ENCODE measurements at places on chromosomes 1 and 21.
A peak's percentile ranks its signal among the peaks of the same experiment; 100 is the strongest.

GRCh38 chr1:4587721-4588120 lies 66.7 kb upstream of the AJAP1 start:
- DNase-seq: no peak

DNA sequence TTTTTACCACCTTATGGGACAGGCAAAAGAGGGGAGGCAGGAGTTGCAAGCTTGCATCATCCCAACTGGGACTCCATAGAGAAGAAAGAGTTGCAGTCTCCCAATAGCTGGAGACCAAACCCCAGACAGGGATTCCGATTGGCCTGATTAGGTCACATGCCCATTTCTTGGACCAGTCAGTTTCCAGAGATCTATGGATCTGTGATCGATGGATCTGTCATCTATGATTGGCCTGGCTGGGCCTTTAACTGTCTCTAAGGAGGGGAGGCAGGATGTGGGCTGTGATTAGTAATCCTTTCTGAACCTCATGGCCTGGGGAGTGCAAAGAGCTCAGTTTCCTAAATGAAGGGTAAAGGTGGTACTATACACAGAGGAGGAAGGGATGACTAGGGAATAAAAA lies 252.1 kb downstream of the MATN1 start:
- peak; percentile 47 for DNase-seq

DNA sequence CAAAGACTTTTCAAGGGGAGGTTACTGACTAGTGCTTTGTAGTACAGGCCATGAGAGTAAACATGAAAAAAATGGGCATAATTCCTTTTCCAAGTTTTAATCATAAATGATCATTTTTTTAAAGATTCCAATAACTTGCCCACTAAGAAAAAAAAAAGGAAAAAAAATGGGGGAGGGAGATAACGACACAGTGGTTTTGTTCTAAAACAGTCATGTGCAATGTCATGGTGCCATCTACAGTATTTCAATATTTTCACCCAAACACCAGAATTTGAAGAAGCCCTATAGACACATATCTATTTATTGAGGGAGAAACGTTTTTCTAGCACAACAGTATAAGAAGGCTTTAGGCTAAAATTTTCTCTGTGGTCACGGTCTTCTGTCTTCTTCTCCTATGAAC lies 250.2 kb downstream of the LTN1 start:
- no peak for DNase-seq

- DNase-seq: no peak
These were observed 35.5 kb downstream of the KIRREL1 start for GRCh38 chr1:158028969-158029368.

- no peak for DNase-seq
These were observed 5.1 kb downstream of the CD1D start for GRCh38 chr1:158185770-158186169.

GRCh38 chr1:38915352-38915948 lies 26.2 kb downstream of the RHBDL2 start:
- DNase-seq: no peak

- no peak for DNase-seq
These were observed 37.0 kb downstream of the TM2D1 start for GRCh38 chr1:61687901-61688300.

GRCh38 chr1:5648410-5649165 lies 343.6 kb downstream of the NPHP4 start:
- DNase-seq: no peak

DNA sequence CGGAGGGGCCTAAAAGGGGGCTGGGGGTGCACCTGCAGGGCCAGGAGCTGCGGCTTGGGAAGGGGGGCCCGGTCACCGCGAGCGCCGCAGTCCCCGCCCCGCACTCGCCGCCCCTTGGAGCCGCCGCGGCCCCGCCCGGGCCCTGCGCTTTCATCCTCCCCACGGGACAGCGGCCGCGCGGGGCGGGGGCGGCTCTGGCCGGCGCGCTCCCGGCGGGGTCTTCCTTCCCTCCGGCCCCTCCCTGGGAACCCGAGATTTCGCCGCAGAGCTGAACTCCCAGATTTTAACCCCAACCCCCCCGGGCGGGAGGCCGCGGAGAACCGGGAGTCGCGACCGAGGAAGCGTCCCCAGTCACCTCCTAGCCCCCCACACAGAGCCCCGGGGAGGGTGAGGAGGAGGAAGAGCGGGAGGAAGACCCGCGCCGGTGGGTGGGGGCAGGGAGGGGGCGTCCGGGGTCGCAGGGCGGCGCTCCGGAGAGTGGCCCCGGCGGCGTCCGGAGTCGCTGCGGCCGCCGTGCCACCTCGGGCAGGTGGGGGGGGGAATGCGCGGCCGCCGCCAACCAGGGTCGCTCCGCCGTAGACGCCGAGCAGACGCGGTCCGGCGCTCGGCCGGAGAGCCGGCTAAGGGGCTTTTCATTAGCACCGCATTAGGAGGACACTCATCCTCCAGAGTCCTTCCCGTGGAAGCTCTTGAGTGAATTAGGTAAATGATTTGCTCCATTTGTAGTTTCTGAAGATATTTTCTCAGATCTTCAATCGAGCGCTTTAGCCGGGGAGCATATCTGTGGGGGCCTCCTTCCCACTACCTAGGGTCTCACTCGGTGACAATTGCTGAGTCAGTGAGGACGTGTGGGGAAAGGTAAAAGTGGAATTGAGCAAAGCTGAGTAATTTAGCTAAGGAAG lies 31.6 kb upstream of the NFIA start:
- peak; percentile 84 for DNase-seq

- DNase-seq: no peak
These were observed 16.7 kb downstream of the PYCR2 start for GRCh38 chr1:225907341-225907740.

DNA sequence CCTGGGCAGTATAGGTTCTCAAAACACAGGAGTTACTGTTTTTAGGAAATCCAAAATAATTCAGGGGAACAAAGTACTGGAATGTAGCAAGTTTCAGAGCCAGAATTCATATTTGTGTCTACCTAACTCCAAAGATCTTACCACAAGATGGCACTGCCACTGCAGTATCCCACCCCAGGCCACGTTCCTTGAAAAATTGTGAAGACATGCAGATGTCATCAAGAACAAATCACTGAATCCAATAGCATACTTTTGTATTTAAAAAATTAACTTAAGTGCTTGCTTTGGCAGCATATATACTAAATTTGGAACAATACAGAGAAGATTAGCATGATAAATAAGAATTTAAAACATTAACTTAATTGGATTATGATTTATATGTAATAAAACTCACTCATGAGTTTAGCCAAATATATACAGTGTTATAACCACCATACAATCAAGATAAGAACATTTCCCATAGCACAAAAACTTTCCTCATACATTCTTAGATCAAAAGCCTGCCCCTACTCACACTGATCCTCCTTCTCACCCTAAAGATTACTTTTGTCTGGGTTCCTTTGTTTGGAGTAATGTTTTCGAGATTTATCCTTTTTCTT lies 209.9 kb downstream of the FAF1 start:
- DNase-seq: no peak

DNA sequence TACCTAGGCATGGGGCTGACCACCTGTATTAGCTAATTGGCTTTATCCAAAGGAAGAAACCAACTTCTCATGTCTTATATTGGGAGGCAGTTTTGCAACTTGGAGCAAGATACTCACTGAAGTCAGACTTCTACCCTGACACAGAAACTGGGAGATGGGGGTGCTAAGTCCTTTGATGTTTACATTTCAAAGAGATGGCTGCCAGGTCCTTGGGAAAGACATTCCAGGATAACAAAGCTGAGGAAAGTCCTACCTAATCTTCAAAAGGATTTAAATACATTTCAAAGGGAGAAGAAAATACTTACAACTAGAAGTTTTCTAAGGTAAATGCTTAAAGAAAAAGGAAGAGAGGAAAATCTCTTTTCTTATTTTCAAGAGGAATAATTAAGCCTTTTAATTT lies 62.1 kb downstream of the FH start:
- no peak for DNase-seq

DNA sequence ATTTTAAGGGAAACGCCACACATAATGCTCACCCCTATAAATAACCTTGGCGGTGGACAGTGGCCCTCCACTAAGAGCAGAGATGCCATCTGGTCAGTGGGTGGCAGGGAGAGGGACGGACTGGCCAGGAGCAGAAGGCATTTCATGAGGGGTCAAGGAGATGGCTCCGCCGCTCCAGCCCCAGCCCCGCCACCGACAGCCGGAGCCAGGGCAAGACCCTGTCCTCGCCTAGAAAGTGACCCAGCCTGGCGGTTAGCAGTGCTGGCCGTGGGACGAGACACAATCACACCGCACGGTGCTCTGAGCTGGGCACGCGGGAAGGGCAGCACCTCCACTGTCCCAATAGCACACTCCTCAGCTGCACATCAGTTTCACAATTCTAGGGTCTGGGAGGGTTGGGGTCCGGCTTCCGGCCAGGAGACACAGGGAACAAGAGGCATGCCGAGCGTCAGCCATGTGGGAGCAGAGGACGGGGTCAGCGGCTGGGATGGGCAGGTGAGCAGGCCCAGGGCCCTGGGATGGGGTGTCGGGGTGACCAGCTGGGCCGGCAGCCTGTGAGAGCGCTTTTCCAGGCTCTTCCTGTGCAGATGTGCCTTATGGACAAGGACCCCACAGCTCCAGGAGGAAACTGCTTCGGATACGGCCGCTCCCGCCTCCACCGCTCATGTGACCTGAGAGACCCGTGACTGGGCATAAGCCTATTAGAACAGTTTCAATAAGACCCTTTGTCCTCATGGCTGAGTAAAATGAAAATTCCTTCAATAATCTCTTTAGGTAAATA lies 5.7 kb downstream of the SLC19A1 start:
- DNase-seq: no peak

DNA sequence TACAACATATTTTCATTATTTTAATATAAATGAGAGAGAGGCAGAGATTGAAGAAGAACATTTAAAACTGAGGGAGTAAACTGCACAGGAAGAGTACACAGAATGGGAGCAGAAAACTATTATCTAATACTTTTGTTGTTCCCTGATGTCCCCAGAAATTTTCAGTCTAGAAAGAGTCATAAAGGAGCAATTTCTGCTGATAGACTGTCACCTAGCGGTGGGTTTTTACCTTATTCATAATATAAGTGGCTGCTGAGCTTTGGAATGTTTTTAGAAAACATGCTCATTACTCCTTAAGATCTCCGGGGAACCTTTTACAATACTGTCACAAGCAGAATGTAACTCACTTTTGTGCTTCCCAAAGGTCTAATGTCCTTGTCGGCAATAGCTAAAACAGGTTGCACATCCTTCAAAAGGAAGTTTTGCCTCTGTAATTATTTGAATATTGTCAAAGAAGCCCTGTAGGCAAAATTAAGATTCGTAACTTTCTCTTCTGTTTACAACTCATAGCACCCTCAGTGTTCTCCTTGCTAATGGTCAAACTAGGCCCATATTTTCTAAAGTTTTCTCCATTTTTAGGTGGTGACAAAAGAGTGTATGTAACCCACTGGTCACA lies 4.9 kb upstream of the NPL start:
- no peak for DNase-seq

GRCh38 chr21:45318556-45319404 lies 31.1 kb upstream of the POFUT2 start:
- DNase-seq: peak; percentile 97

DNA sequence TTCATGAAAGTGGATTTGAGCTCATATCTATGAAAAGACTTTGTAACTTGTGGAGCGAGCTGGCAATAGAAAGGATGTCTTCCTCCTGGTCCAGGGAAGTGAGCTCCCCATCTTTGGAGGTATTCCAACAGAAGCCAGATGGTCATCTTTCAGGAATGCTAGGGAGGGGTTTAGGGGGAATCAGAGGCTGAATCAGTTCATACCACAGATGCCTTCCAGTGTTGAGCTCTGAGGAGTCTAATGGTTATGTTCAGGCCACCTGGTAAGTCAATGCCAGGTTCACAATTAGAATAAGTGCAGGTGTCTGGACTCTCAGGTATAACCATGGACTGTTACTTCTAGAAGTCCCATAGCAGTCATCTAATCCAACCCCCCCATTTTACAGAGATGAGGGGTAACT lies 119.1 kb downstream of the ACTL8 start:
- DNase-seq: no peak

DNA sequence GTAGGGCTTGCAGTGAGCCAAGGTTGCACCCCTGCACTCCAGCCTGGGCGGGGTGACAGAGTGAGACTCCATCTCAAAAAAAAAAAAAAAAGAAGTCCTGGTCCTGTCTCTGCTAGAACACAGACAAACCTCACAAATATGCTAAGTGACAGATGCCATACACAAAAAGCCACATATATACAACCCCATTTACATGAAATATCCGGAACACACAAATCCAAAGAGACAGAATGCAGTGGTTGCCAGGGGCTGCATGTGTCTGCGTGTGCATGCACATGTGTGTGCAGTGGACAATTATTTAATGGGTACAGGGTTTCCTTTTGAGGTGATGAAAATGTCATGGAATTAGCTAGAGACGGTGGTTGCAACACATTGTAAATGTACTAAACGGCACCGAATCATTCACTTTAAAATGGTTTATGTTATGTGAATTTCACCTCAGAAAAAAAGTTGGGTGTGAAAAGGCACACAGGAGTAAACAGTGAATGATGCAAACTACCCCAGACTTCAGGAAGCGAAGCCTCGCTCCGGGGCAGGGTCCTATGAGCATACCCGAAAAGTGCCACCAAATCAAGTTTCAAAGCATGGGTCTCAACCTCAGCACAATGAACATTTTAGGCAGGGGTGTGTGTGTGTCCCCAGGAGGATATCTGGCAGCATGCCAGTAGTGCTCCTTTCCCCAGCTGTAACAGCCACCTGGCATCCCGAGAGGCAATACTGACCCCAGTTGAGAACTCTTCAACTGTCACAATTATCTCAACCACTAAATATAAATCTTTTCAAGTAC lies 48.3 kb downstream of the GNB1 start:
- no peak for DNase-seq

- DNase-seq: no peak
These were observed 1.6 kb downstream of the ABCA4 start for GRCh38 chr1:94119306-94119705.

DNA sequence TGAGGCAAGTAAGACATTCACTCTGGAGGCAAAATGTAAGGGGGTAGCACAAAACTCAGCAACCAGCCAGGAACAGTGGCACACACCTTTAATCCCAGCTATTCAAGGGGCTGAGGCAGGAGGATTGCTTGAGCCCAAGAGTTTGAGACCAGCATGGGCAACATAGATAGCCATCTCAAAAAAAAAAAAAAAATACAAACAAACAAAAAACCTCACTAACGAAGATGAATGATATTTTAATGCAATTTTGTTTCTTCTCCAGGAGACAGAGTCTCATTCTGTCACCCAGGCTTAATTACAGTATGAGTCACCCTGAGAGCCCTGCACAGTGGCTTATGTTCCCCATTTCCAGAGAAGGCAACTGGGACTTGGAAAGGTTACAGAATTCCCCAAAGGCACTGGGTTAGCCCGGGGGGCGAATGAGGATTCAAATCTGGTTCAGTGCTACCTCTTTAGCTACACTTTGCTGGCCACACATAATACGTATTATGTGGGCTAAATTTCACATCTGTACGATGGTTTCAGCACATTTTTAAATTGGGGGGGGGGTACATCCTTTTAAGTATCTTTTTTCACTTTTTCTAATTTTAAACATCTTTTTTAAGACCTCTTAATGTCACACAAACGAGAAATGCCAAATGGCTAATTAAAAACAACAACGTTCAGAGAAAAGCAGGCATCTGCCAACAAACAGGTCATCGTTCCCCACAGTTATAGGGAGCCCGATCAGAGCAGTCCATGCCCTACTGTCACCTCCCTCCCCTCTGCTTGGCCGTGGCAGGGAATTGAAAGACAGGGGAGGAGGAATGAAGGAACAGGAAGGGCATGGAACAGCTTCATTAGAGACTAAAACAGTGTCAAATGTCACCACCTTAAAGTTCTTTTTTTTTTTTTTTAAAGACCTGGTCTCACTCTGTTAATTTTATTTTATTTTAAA lies 3.5 kb downstream of the CELA2A start:
- no peak for DNase-seq

GRCh38 chr1:28855469-28855951 lies 43.5 kb downstream of the OPRD1 start:
- no peak for DNase-seq
